ENCODE measurements at places on chromosomes 5 and 9. TPM values are rescaled to one million over a fixed set of nuclear protein-coding genes. Genes with fewer than 3 reads are reported as not detected.

Gene ZNG1F
- total RNA-seq = 8.7 TPM

Gene GHR
- 31.0 TPM for total RNA-seq

Gene ADRA1B
- total RNA-seq = 1.6 TPM

DNA sequence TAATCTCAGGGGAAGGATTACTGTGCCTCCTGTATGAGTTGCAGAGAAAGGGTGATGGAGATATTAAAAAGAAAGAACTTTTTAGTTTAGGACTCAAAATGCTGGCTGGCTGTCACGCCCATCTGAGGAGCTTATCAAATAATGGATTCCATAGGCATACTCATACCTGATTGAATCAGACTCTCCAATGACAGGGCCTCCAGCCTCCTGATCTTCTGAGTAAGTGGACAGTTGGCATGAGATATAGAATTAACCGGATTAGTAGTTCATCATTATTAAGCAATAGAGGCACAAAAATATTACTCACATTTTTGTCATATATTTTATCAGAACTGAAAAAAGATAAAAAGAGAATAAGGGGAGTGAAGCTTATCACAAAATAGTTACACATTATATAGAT lies 157.0 kb upstream of the RASA1 start:
- no peak for DNase-seq

DNA sequence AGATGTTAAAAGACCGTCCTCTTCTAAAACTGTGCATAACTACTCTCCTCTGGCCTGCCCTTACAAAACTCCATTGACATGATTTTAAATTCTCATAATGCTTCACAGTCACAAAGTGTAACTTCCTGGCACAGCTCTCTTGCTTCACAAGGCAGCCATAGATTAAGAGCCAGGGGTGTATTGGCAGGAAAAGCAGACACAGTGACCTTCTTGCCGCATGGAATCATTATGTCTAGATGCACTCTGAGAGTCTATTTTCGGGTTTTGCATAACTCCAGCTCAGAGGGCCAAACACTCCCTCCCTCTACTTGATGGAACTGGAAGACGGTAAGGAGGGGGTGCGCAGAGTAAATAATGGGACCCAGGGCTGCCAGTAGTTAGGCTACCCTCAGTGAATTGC lies 110.1 kb downstream of the MARCHF3 start:
- DNase-seq = no peak
